Hair follicle dermal papilla cell (primary cell): ENCODE measurements at places on chromosomes 11 and 22. TPM values are rescaled to one million over a fixed set of nuclear protein-coding genes. Genes with fewer than 3 reads are reported as not detected.

Gene PARVA
- 139 and 142 TPM in 2 replicates for total RNA-seq

Gene TH
- 1.2 and 4.9 TPM in 2 replicates for total RNA-seq

Gene MISFA
- 0.36 and 0.97 TPM in 2 replicates for total RNA-seq

Gene RASSF10
- under 0.01 TPM in 1 of 2 replicates, not detected in the other for total RNA-seq
